ENCODE measurements at places on chromosomes 3 and 15.

DNA sequence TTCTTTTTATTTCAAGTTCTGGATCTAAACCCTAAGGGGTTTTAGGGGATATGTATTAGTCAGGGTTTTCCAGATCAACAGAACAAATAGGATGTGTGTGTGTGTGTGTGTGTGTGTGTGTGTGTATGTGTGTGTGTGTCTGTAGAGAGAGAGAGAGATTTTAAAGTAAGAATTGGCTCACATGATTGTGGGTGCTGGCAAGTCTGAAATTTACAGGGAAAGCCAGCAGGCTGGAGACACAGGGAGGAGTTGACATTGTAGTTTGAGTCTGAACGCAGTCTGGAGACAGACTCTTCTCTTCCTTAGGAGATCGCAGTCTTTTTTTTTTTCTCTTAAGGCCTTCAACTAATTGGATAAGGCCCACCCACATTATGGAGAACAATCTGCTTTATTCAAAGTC lies 428.8 kb upstream of the TBL1XR1 start:
- no peak for DNase-seq

DNA sequence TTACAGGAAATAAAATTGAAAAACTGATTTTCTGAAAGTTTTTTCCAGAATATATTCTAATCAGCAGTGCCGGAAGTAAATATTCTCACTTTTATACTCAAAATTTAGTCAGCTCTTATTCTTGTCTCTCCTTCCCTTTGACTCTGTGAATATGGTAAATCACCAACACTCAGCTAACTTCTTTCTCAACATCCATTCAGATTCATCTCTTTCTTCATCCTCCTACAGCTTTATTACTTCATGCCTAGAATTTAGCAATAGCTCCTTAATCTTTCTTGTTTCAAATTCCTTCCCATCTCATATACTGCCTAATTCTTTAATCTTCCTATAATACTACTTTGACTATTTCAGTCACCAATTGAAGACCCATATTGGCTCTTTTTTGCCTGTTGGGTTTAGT lies 67.9 kb downstream of the FGF7 start:
- DNase-seq = no peak

- no peak for DNase-seq
Observed at GRCh38 chr3:31439890-31440750, 92.6 kb upstream of the STT3B start.

- no peak for DNase-seq
Observed at GRCh38 chr3:78495301-78495700, 1272.5 kb downstream of the ROBO1 start.

DNA sequence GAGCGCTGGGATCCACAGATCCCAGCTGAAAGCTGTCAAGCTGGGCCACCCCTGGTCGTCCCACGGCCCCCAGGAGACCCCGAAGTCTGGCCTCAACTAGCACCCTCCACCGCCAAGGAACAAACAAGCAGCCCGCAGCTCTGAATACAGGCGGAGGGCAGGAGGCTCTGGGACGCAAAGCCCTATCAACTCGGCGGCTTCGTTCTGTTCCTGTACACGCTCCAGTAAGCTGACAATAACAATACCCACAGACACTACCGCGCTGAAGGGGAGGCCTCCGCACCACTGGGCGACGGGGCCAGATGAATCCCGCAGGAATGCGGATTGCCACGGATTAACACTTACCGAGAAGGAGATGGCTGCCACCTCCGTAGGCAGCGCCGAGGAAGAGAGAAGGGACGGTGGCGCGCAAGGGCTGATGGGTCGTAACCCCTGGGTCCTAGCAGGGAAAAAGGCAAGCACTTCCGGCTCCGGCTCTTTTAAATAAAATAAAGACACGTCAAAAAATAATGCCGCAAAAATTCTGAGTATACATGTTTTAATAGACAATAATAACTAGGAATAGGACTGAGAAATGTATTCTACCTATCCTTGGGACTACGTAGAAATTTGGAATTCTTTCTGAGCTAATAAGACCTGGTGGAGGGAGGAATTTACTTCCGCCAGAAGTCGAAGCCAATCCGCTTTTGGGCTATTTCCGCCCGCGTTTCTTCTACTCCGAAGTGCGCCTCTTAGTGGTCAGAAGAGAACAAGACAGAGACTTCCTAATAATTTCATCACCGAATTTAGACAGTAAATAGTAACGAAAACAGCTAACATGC lies at the start of gene RPL32:
TSS of gene RPL32 (minus strand) at position 417 of the 821 bp plus-strand sequence. CDS start 1,328 bp downstream, outside the sequence.
- DNase-seq = peak; percentile 87

DNA sequence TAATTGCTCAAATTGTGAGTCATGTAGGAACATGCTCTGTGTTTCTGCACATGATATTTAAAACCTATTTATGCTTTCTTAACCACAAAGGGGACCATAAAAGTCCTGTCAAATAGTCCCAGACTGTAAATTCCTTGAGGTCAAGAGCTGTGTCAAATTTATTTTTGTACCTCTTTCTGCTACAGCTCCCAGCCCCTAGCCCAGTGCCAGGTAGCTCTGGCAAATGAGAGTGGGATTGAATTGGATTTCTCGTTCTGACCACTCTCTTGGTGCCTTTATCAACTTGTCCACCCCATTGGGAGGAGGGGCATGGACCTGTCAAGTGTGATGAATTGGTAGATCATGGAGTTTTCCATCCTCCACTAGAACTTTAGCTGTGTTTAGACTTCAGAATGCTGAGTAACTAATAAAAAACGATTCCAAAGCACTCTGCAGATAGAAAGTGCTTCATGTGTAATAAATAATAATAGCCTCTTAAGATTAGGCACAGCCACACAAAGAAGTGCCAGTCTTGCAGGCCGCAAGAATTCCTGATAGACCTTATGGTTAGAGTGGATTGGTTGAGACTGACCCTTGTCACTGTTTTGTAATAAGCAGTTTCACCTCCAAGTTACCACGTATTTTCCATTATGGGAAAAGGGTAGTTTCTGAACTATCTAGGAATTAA lies 120.4 kb downstream of the LPP start:
- no peak for DNase-seq
